ENCODE measurements at places on chromosomes 6 and 20. TPM values are rescaled to one million over a fixed set of nuclear protein-coding genes. Genes with fewer than 3 reads are reported as not detected.
A peak's percentile ranks its signal among the peaks of the same experiment; 100 is the strongest.

DNA sequence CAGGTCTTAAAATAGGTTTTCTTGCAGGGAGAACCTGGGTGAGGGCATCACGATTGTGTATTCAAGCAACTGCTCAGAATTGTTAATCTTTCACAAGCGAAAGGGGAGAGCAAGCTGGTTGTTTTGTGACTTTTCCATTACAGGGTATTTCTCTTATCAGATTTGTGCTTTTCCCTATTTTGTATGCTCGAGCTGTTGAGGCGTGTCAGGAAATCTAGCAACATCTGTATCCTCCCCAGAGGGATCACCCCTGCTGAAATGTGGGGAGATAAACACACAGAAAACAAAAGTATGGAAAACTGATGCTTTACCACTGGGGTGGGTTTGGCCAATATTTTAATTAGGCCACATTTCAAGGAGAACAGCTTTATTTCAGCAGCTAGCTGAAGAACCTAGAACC, 187.0 kb downstream of the DTNBP1 start:
- no peak for DNase-seq

GRCh38 chr6:24425091-24425490, 22.4 kb downstream of the MRS2 start:
- DNase-seq = no peak

DNA sequence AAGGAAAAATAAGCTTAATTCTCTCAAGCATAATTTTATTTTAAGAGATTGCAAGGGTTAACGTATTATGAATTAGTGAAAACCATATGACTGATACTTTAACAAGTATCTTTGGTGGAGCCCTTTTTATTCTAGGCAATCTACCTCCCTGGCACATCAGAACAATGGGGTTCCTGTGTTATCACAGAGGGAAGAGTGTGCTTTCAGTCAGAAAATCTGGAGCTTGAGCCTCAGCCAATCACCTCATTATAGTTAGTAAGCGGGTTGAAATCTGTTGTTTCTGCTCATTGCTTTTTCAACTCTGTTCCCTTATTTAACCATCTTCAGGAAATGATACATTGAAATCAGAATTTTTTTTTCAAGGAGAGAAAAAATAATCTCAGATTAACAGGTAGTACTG, 391 bp downstream of the ADGRF1 start:
- DNase-seq = no peak

- peak; percentile 26 for DNase-seq
Measured at GRCh38 chr20:62066983-62067433, 1.3 kb upstream of the TAF4 start.

DNA sequence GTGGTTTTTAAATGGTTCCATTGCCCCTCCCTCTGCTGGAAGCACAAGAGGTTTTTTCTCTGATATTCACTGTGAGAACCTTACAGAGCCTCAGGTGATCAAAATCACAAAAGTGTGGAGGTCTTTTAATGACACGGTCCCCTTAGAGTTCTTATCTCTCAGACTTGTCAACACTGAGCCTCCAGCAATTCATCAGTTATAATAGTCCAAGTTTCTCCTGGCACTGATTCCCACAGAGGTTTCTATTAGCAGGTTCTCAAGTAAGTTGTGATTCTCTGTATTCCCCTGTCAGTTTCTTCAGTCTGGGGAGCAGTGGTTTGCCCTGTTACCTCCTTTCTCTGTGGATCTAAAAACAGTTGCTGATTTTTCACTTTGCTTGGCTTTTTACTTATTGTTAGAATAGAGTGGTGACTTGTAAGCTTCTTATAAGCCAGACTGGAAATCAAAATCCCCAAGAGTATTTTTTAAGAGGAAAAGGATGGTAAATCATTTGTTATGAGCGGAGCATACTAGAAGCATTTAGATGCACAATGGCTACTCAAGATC, 157.4 kb upstream of the BMP5 start:
- no peak for DNase-seq

DNA sequence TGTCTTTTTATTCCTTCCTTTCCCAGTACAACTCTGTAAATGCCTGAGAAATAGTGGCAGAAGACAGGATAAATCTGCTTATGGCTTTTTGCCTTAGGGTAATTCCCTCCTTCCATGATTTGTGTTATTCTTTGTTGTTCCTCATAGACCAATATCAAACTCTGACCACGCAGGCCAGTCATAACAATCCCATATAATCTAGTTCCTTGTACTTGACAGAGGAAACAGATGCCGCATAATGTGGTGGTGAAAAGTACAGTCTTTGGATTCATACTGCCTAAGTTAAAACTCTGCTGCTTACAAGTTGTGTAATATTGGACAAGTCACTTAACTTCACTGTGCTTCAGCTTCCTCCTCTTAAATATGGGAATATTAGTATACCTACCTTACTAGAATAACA, 8.2 kb upstream of the BAG2 start:
- DNase-seq = no peak

GRCh38 chr6:53634184-53634631, 31.3 kb downstream of the KLHL31 start:
- no peak for DNase-seq

DNA sequence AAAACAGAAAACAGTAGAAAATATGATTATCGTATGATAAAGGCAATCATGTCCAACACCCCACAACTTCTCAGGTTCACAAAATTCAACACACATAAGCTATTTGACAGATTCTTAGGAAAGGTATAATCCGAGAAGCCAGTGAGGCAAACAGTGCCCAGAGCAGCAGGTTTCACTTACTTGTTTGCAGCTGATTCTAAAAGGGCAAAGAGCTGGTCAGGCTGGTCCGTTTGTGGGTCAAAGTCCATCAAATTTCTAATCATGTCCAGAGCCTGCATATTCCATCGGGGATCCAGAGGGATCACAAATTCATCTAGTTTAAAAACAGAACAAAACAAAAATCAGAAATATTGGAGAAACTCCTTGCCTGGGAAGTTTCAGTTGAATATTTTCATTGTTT, 69.8 kb upstream of the LYRM2 start:
- DNase-seq = no peak

RIMS1 gene
- not detected for total RNA-seq

SLC22A1 gene
- 0.85 TPM for total RNA-seq

VWA7 gene
- 1.7 TPM for total RNA-seq

SOX4 gene
- 0.54 TPM for total RNA-seq

SLC22A23 gene
- 0.41 TPM for total RNA-seq

All from activated naive CD8-positive, alpha-beta T cell treated with anti-CD3 and anti-CD28 coated beads for 36 hours (primary cell).